ENCODE measurements at places on chromosomes 6 and 20. TPM values are rescaled to one million over a fixed set of nuclear protein-coding genes. Genes with fewer than 3 reads are reported as not detected.
A peak's percentile ranks its signal among the peaks of the same experiment; 100 is the strongest.

DNA sequence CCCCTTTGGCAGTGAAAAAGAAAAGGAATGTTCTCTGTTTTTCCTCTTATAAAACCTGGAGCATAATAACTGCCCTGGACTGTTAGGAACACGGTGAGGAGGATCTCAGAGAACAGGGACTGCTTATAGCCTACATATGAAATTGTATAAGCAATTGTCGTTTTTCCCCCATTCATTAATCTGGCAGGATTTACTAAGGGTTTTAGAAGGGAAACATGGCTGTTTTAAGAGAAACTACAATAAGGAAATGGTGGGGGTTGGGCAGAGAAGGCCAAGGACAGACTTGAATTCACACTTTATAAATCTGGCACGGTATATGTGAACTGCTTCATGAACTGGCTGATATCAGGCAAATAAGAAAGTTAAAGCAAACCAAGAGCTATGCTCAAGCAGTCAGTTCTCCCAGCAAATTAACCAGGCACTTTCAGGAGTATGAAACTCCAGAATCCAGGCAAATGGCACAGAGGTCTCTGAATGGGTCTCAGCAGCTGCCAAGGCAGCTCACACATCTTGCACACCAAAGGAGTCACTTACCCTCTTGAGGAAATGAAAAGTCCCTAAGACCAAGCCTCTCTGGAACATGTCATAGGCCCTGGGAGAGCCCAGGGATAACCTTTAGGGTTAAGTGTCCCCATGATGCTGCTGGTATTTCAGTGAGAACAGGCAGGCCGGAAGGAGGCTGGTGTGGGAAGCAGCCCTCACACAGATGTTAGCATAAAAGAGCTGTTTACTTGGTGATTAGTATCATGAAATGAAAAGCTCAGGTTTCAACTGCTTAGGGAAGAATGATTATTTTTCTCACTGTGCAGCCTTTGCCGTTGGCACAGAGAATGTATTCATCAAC is 260.5 kb upstream of the MARCKS start:
- DNase-seq: peak; percentile 45

DNA sequence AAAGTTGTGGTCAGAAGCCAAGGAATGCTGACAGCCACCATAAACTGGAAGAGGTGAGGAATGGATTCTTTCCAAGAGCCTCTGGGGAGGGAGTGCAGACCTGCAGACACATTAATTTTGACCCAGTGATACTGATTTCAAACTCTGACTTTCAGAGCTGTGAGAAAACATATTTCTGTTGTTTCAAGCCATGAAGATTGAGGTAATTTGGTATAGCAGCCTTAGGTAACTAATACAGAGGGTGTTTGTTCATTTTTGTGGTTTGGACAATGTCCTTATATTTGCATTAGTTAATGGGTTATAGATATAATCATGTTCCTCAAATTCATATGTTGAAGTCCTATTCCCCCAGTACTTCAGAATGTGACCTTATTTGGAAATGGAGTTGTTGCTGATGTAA is 85.4 kb upstream of the GTSF1L start:
- no peak for DNase-seq

DNA sequence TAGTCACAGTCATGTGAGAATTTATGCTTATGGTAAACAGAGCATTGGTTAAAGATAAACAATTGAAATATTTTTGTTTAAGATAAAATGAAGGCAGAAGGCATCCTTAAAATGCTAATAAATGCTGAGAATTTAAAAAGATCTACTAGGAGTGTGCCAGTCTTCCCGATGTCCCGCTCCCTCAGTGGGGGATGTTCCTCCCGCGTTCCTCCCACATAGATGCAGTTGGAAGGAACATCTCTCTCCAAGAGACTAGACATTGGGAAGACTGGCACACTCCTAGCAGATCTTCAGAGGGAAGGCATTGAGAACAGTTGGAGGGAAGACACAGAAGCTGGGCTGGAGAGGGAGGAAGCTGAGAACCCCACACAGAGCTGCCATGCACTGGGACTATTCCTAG is 203.3 kb downstream of the EDN1 start:
- no peak for DNase-seq

The PGBD1 gene
- 3.6 TPM for total RNA-seq

DNA sequence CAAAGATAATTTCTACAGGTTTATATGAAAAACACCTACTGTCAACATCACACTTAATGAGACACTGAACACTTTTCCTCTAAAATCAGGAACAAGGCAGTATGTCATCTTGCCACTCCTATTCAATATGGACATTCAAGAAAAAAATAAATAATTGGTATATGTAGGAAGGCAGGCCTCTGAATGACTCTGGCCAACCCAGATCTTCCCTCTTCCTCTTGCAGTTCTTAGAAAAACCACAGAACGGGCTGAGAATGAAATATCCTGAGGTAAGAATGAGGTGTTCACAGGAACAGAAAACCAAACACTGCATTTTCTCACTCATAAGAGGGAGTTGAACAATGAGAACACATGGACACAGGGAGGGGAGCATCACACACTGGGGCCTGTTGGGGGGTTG is 1207.2 kb upstream of the CITED2 start:
- DNase-seq: no peak

The MAFB gene
- total RNA-seq: 21.2 TPM

GRCh38 chr6:166573511-166574216 is 12.8 kb downstream of the RAMACL start:
- DNase-seq: no peak

The CNR1 gene
- 0.59 TPM for total RNA-seq

DNA sequence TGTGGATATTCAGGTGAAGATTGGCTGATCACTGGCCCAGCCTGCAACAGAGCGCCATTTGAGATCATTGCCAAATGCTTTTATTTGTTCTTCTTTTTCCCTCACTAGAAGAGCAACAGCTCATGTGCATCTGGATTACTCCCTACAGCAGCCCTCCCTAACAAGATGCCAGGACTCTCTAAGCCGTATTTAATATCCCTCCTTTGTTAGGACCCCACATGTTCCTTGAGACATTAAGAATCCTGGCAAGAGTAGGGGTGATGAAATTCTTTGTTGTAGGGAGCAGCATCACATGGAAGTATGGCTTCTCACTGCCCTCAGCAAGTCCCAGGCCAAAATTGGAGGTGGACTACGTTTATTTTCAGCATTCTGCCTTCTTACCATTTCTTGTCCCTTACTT is 167.8 kb downstream of the PAX1 start:
- no peak for DNase-seq
